Inflammatory macrophage (primary cell): ENCODE measurements at places on chromosomes 16 and 17.

DNA sequence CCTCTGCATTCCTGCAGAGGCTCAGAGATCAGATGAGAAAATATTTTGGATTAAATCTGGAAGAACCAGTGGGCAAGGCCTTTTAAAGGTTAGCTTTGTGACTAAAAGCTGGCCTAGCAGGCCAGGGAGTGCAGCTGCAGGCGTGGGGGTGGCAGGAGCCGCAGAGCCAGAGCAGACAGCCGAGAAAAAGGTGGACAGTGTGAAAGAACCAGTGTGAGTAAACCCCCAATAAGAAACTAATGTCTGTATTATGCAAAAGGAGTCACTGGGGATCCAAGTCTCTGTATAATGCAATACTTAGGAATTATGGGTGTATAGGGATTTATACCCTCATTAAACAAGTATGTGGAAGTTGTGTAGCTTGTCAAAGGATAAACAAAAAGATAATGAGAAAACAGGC lies 21.4 kb upstream of the SPACA3 start:
- no peak for DNase-seq

GRCh38 chr16:56722200-56722842 lies 7.6 kb upstream of the NUP93 start:
- DNase-seq: no peak

DNA sequence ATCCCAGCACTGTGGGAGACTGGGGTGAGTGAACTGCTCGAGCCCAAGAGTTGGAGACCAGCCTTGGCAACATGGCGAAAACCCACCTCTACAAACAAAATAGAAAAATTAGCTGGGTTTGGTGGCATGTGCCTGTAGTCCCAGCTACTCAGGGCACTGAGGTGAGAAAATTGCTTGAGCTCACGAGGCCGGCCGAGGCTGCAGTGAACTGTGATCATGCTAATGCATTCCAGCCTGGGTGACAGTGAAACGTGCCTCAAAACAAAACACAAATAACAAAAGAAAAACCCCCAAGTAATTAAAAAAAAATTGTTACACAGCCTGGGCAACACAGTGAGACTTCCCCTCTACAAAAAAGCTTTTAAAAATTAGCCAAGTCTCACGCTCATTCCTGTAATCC lies 5.0 kb downstream of the CCDC47 start:
- DNase-seq: no peak

GRCh38 chr16:84544031-84544773 lies 39.7 kb upstream of the MEAK7 start:
- peak; percentile 15 for DNase-seq

DNA sequence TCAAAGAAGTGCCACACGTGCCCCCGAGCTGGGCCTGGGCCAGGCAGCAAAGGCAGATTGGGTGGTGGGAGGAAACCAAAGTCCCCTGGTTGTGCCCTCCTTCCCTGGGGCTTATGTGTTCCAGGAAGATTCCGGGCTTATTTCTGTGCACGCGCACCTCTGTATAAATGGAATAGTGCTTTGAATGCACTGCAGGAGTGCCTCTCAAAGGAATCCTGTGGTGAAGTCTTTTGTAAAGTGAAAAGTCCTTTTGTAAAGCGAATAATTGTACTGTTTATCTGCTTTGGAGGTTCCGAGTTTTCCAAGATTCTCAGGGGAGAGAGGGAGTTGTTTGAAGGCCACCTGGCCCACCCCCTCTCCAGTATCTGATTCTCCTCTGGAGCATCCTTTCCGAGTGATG lies 26.8 kb downstream of the C17orf75 start:
- no peak for DNase-seq

- no peak for DNase-seq
Measured at GRCh38 chr17:19677736-19678379, 29.3 kb downstream of the ALDH3A2 start.

- DNase-seq: peak; percentile 44
Measured at GRCh38 chr16:59192551-59193199, 458.6 kb upstream of the GOT2 start.

DNA sequence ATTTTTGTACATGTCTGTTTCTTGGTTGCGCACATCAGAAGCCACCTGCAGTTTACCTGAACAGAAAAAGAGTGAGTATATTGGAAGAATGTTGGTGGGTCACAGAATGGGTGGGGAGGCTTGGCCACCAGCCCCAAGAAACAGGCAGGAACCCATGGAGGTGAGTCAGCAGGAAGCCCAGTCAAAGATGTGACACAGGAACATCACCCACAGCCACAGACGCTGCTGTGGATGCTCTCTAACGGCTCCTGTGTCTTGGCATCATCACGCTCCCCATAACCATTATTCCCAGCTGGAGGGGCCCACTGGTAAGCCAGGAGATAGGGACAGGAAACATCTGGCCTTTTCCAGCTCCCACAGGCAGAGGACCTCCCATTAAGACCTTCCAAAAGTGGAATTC lies 94.0 kb upstream of the WSB1 start:
- no peak for DNase-seq

GRCh38 chr16:29663016-29663806 lies at the start of gene SPN:
SPN (plus strand) TSS chr16:29663247; CDS start chr16:29663729, 482 bp downstream.
- peak; percentile 73 for DNase-seq
